ENCODE measurements at places on chromosomes 1 and 21.

GRCh38 chr1:38776466-38777065, 83.0 kb downstream of the RRAGC start:
- no peak for DNase-seq

DNA sequence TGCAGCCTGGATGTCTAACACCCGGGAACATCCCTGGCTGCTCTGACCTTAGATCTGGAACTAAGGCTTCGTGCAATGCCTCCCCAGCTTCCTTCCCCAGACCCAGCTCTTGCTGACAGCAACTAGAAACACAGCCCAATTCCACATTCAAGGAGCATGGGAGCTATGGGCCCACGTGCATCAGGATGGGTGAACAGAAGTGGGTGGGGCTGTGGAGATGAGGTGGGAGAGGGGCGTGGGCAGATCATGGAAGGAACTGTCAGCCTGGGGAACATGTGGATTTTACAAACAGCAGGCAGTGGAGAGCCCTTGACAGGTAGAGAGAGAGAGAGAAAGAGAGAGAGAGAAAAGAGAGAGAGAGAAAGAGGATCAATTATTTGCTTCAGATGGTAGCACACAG, 231.6 kb downstream of the MATN1 start:
- no peak for DNase-seq

- DNase-seq, result no peak
Measured at GRCh38 chr1:203282720-203283542, 22.4 kb upstream of the BTG2 start.

GRCh38 chr1:52145137-52145536, 3.2 kb downstream of the ZFYVE9 start:
- no peak for DNase-seq

DNA sequence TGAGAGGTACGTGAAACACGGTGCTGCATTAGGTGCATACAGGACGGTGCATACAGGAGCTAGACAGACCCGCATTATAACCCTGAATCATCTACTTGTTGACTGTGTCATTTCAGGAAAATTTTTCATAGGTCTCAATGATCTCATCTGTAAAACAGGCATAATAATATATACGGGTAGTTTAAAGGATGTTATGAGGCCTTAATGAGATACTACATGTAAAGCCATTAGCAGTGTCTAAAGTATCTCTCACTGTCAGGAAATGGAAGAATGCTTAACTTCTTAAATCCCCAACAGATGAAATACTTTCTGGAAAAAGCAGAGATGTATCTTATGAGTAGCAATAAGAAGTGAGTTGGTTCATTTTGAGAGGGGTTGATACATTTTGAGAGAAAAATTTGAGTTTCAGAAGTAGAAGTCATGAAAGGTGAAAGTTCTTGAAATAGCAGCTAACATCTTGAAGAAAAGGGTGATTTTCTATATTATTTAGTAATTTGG, 669.6 kb downstream of the PTPRC start:
- no peak for DNase-seq
